ENCODE measurements at places on chromosomes 5 and 9.

DNA sequence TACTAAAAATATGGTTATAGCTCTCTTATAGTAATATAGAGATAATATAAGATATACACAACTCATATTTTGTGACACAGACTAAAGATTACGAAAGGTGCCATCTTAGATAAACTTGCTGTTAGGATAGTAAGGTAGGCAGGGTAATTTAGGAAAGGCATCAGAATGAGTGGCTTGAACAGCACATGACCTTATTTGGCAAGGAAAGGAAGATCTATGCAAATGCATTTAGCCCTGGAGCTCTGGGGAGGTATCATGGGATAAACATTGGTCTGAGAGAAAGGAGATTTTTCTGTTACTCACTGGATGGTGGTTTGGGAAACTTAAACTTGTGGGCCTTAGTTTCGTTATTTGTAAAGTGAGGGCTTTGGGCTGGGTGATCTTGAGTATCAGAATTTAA, 65.8 kb downstream of the KCTD16 start:
- DNase-seq, result no peak

- no peak for DNase-seq
Observed at GRCh38 chr5:174148721-174149120, 103.2 kb downstream of the NSG2 start.

- DNase-seq, result no peak
Observed at GRCh38 chr5:116358911-116359418, 215.7 kb downstream of the SEMA6A start.

GRCh38 chr9:135308821-135309762, 170.5 kb upstream of the PPP1R26 start:
- no peak for DNase-seq

DNA sequence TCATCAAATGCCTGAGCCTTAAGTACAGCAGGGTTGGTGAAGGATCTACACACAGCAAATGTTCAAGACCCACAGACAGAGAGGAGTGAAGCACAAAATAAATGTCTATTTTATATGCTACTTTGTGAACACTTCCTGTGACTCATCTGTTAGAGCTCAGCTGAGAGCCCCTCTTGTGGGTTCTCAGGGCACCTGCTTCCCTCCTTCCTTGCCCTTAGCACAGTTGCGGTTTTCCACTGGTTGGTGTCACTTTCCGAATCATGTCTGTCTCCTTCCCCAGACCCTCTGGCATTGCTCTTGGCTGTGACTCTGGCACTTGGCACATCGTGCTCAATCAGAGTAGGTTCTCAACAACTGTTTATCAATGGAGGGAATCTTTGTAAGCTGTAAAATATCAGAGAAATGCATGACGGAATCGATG, 128.5 kb upstream of the STC2 start:
- no peak for DNase-seq

DNA sequence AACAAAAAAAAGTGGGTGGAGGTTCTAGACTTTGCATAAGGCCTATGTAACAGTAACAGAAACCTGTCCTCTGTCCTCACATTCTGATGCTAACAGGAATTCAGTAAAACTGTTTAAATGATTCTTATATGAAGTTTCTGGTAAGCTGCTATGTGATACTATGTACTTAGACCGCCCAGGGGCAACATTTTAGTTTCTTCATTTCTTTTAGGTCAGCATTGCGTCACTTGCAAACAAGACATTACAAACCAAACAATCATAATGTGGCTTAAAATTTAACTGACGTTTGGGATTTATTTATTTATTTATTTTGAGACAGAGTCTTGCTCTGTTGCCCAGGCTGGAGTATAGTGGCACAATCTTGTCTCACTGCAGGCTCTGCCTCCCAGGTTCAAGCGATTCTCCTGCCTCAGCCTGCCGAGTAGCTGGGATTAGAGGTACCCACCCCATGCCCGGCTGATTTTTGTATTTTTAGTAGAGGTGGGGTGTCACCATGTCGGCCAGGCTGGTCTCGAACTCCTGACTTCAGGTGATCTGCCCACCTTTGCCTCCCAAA, 44.3 kb downstream of the TENT4A start:
- no peak for DNase-seq

DNA sequence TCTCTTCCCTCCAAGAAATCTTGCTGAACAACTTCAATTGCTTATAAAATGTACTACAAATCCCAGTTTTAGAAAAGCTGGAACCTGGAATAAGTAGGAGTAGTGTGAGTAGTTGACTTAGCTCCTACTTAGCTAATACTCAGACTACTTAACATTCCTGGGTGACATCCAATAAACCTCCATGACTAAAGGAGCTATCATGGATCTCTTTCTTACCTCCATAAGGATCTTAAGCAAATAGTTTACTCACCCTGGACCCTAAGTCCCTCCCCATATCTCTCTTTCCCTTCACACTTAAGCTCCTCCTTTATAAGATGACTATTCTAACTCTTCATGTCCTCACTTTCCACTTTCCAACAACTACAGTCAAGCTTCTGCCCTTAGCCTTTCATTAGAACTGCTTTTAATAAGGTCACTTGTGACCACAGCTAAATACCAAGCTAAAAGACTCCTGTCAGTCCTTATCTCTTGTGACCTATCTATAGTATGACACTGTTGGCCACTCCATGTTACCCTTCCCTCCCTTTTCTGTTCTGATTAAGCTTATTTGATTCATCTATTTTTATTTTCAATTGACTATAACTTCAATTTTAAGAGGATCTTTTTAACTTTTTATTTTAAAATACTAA, 194.9 kb downstream of the RFX3 start:
- DNase-seq, result no peak

DNA sequence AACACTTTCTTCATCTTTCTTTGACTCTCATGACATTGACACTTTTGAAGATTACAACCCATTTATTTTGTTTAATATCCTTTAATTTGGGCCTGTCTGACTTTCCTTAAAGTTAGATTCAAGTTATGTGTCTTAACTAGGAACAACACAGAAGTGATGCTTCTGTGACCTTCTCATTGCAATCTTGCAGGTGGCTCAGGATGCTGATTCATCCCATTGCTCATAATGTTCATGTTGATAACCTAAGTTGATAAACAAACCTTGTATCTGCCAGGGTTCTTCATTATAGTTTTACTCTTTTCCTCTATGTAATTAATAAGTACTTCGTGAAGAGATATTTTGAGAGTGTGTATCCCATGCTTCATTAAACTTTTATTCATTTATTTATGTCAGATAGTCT, 107.2 kb upstream of the SHB start:
- no peak for DNase-seq

DNA sequence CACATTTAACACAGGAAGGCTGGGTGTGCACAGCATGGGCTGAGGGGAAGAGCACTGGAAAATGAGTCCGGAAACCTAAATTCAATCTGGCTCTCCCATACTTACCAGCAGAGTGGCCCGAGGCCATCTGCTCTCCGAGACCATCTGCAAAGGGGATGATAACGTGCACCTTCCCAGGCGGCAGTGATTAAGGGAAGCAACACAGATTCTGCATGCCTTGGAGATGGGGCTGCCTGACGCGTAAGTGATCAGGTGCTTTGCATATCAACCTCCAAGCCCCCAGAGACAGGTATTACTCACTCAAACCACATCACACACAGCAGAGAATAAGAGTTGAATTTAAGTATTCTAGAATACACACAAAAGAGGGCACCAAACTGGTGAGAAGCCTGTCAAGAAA, 9.1 kb downstream of the EPB41L4B start:
- DNase-seq, result no peak

GRCh38 chr9:12906646-12907045, 131.8 kb downstream of the LURAP1L start:
- DNase-seq, result no peak

GRCh38 chr5:126527892-126528291, 67.1 kb downstream of the ALDH7A1 start:
- no peak for DNase-seq

Data from keratinocyte (primary cell).